ENCODE measurements at places on chromosomes 7 and 10.

- no peak for DNase-seq
These were observed 111.7 kb downstream of the LARP4B start for GRCh38 chr10:819816-820215.

DNA sequence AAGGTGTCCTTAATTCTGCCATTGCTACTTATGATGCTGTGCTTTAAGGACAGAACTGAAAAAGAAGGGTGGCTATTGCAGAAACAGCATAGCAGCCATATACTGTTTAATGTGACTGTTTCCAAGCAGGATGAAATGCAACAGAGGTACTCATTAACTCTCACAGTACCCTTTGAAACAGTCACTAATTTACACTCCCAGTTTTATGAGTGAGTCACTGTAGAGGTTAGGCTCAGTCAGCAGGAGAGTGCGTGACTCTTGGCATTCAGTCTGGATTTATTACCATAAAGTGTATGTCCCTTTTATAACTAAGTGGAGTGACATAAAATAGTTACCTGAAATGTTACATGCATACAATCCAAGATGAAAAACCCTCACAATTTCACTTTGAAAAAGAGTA, 27.7 kb downstream of the ALDH18A1 start:
- no peak for DNase-seq

DNA sequence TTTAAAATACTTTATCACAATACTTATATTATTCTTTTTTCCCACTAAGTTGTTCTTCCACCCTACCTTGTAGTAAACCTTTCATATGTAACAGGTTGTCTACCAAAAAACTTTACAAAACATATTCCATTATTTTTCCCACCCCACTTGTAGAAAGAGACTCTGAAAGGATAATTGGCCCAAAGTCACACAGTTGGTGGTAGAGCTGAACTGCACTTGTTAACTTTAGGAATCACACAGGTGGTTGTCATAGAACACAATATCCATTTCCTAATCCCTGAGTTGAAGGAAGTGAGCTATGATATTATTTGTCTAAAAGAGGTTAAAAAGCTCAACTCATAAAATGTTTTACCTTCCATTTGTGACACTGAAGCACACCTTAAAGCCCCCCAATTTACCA, 188.8 kb upstream of the FOXP2 start:
- DNase-seq: no peak

GRCh38 chr10:77811831-77812430, 114.6 kb downstream of the DLG5 start:
- DNase-seq: no peak

DNA sequence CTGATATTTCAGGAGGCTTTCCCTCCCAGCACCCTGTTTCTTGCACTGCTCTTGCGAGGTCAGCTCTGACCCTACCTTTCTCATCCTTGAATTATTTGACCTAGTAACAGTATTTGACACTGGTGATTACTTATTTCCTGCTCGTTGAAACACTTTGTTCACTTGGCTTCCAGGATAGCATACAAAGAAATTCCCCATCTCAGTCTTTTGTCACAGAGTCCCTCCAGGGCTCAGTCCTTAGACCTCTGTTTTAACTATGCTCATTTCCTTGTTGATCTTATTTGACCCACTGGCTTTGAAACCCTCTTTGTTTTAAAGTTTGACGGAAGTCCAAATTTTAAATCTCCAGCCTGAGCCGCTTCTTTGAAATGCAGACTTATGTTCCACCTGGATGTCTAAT, 29.9 kb downstream of the BMPR1A start:
- no peak for DNase-seq

- DNase-seq: no peak
These were observed 5.2 kb downstream of the NAMPT start for GRCh38 chr7:106279425-106280197.

GRCh38 chr7:16038906-16039305, 352.4 kb upstream of the MEOX2 start:
- no peak for DNase-seq

DNA sequence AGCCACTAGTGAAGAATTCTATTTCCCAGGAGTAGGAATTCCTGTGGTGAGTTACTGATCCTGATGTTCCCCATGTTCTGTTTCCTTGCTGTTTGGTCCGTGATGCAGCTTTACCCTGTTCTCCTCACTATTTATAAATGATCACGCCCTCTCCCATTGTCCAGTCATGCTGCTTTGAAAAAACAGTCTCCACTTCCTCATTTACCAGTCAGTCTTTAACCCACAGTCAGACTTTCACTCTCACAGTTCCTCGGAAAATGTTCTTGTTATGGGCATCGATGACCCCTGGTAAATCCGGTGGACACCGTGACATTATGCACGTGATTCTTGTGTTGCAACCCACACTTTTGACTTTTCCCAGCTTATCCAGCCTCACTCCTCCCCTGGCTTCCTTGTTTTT, 14.4 kb downstream of the SCIN start:
- no peak for DNase-seq

GRCh38 chr7:137667633-137668387, 179.0 kb downstream of the DGKI start:
- DNase-seq: no peak

DNA sequence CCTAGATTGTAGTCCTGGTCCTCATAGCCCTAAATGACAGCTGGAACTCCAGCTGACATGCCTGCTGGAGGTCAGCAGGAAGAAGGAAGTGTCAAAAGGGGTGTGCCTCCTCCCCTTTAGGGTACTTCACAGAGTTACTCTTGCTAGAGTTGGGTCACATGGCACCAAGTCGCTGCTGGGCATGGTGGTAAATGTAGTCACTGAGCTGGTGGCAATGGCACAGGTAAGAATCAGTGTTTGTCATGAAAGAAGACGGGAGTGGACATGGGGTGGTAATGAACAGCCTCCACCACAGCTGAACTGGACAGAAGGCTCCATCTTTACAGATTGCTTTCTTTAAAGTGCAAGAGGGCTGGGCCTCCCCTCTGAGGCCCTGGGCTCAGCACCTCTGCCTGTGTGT, 122.3 kb downstream of the ACTR3B start:
- no peak for DNase-seq

DNA sequence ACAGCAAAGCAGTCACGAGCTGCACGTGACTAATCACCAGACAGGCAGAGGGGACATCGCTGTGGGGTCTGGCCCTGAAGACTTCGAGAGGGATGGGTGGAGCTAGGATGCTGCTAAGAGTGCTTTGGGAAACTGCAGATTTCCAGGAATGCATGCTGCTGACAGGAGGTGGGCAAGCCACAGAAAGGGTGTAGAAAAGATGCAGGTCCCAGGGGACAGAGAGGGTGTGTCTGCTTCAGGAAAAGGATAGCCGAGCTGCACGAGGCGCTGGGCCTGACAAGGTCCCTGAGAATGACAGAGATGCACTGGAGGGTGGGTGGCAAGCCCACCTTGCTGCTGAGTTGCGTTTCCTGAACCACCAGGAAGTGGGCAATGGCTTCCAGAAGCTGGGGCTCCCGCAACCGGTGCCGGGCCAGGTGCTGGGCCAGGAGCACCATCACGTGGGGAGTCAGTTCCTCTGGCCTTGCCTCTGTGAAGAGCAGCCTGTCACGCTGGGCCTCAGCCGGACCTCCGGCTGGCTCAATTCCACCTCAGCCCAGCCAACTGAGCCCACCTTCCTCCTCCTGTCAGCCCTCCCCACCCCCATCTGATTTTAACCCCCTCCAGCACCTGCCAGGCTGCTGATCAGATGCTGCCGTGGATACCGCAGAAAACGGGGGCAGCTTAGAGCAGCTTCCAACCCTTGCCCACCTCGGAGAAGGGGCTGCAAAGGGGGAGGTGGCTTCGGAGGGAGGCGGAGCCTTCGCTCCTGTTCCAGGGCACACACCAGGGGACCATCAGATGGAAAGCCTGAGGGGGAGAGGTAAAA, 2.2 kb downstream of the FASTK start:
- no peak for DNase-seq

DNA sequence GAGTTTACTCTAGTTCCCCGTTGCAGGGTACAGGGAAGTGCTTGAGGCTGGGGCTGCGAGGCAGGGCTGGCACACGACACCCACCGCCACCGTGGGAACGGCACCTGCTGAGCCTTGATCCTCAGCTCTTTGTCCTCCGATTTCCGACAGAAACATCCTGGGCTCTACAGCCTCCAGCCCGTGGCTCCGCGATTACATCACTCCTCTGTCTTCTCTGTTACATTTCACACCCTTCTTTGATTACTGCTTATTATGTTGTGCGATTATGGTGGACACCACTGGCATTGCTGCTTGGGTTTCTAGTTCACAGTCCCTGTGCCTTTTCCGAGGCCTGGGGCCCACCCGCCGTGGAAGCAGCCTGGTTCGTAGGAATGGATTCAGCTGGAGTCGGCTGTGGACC, 26.9 kb downstream of the FKBP6 start:
- DNase-seq: no peak

DNA sequence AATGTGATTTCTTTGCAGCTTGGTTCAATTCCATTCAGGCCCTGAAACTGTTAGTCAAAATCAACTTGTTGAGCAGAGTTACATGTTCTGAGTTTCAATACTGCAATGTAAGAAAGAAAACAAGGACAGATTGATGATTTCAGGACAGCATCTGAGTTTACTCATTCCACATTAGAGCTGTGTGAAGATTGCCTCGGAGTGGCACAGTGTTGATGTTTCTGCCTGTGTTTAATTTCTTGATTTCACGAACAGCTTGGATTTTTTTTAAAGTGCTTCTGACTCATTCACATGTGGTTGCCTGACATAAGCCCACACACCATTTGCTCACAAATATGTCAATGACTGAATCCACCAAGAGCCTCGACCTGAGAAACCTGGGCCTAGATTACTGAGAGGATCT, 101.2 kb upstream of the PARD3 start:
- DNase-seq: no peak

GRCh38 chr10:3568983-3569382, 216.0 kb downstream of the KLF6 start:
- DNase-seq: no peak

DNA sequence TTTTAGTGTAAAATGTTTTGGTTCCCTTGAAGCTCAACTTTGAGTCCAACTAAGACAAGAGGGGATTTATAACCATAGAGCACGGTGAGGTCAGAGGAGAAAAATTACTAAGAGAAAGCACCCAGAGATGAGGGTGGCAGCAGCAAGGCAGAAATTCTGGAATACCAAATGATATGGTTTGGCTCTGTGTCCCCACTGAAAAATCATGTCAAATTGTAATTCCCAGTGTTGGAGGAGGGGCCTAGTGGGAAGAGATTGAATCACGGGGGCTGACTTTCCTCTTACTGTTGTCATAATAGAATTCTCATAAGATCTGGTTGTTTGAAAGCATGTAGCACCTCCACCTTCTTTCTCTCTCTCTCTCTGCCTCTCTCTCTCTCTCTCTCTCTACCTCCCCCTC, 19.4 kb upstream of the AKR1C1 start:
- no peak for DNase-seq

- no peak for DNase-seq
These were observed 40.0 kb downstream of the FANK1 start for GRCh38 chr10:125936331-125936730.

GRCh38 chr7:44955733-44956132, 23.1 kb downstream of the MYO1G start:
- no peak for DNase-seq

DNA sequence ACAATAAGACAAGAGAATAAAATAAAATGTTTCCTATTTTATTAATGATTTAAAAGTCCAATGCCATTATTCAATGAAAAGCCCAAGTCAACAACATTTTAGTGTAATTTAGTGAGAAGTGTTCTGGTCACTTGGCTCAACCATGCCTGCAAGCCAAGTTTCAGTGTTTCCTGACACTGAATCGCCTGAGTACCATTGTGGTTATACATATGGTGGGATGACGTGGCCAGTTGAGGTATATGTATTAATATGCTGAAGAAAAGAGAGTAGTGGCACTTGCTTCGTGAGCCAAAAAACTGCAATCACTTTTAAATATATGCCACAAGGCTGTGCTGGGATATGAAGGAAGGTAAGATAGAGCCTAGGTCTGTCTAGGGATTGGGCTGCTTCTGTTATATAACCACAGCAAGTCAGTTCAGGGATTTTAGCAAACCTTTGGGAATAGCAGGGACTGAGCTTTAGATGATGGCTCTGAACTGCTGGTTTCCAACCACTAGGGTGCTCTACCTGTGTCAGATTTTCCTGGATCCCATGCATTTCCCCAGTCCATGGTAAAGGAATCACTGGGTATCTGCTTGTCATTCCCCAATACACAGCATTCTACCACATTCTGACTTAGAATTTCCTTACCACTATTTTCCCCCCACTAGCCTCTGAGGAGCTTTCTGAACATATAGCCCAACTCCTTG, 214.0 kb upstream of the PRPS1L1 start:
- no peak for DNase-seq

DNA sequence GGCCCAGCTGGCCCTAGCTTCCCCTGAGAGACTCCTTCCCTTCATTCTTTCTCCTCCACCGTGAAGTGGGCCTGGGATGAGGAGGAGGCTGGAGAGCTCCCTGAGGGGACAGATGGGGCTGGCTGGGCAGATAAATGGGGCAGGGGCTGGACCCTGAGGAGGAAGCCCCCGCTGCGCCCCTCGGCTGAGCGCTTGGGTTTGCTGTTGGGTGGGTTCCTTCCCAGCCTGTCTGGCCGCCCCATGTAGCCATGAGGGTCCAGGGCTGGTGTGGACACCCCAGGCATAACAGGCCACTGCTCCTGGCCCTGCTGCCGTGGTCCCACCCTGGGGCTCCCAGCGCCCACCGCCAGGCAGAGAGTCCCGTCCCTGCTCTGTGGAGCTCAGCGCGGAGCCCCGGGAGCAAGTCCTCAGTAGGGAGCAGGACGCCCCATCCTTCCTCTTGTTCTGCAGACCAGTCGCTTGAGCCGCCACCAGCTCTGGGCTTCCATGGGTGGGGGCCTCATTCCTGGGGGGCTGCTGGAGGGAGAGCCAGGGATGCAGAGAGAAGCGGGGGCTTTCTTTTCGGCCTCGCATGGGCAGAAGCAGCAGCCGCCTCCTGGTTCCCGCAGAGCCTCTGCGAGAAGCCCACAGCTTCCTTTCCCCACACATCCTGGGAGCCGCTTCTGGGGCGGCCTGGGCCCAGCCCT, 266.4 kb upstream of the TCERG1L start:
- DNase-seq: no peak

- no peak for DNase-seq
These were observed 202.9 kb downstream of the GLRX3 start for GRCh38 chr10:130339091-130339490.

DNA sequence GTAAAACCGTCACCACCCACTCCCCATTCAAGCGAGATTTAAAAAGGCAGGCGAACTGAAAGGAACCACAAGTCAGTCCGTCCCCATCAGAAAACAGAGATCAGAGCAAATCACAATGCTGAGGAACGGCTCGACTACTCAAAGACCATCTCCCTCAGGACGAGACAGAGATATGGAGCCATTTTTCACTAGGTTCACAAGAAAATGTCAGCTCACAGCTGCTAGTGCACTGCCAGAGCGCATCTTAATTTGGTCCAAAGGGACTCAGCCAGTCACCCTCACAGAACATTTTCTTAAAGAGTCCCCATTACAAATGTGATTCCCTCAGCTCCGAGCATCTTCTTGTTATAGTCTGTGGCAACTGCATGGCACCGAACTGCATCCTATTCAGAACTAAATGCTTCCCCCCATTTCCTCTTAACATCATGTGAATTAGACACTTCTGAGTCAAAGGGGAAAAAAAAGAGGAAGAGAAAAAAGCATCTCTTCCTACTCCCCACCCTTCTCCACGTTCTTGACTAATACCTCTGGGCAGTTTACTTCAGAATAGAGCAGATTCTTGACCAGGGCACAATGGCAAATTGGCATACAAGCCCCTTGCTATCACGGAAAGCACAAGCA, 683.9 kb downstream of the MAGI2 start:
- DNase-seq: no peak
